ENCODE measurements at places on chromosomes 1 and 21.

DNA sequence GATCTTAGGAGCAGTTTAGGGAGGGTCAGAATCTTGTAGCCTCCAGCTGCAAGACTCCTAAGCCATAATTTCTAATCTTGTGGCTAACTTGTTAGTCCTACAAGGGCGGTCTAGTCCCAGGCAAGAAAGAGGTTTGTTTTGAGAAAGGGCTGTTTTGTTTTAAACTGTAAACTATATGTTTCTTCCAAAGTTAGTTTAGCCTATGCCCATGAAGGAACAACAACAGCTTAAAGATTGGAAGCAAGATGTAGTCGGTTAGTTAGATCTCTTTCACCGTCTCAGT, 62.0 kb downstream of the SLC16A1 start:
- no peak for DNase-seq

- no peak for DNase-seq
Observed at GRCh38 chr1:246068619-246069509, 438.2 kb downstream of the SMYD3 start.

GRCh38 chr1:171107262-171107940, 16.7 kb downstream of the FMO3 start:
- no peak for DNase-seq

GRCh38 chr1:108610073-108610472, 50.2 kb downstream of the EEIG2 start:
- DNase-seq: no peak

GRCh38 chr1:161749509-161750407, at the start of gene DUSP12:
TSS of gene DUSP12 (plus strand) at chr1:161749786. CDS start at chr1:161749802, 16 bp downstream.
- DNase-seq: peak; percentile 82

DNA sequence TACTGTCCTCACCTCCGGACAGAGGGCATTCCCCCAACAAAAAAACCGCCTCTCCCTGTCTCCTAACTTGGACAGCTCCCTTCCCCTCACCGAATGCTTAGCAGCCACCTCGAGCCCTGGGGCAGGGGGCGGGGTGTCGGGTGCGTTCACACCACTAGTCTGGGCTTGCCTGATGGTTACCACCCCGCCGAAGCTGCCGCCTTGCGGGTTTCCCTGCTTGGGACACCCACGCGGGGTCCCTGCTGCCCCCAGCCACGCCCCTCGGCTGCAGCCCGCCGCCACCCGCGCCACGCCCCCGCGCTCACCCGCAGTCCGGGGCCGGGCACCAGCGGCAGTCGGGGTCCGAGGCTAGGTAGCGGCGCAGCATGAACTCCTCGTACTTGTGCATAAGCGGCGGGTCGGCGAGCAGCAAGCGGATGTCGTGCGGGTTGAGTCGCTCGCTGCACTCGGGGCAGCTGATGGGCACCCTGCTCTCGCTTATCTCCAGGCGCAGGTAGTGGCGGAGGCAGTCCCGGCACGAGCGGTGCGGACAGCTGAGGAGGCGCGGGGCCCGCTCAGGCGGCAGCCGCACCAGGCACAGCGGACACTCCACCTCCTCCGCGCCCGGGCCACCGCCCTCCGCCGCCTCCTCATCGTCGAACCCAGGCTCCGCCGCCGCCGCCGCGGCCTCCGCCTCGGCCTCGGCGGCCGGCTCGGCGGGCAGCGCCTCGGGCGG, 706 bp downstream of the RNF19B start:
- peak; percentile 52 for DNase-seq

- no peak for DNase-seq
Observed at GRCh38 chr1:208083016-208083714, 161.0 kb downstream of the PLXNA2 start.

- no peak for DNase-seq
Observed at GRCh38 chr1:89363196-89363595, 663 bp upstream of the GBP6 start.

DNA sequence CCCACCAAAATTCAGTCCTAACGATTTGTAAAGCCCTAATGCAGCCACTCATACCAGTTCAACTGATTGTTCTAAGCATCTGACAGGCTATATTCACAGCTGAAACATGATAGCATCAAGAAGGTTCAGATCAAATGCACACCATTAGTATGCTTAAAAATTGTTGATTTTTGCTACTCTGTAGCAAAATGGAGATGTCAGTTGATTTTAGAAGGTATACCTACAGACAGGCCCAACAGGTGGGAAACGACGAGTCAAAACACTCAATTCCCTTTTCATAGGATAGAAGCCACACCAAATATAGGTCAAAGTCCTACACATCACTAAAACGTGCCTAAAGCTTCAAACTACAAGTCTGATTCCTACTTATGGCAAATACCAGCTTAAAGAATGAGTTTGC, 6.7 kb downstream of the SFPQ start:
- no peak for DNase-seq

DNA sequence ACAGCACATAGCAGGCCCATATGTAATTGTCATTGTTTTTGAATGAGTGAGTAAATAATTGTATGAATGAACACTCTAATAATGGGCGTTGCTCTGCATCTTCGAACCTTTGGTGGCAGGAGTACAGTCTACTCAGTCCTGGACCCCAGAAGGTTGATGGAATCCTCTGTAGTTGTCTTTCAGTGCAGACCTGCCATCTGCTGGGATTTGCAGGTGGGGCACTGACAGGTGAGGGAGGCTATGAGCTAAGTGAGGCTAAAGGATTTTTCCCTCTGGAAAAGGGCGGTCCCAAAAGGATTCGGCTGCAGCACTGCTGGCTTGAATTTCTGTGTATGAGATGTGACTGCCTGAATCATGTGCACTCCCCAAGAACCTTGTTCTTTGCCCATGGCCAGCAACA, 53.4 kb downstream of the PLXNA2 start:
- DNase-seq: no peak

- DNase-seq: no peak
Observed at GRCh38 chr1:22761821-22762220, 51.2 kb downstream of the EPHB2 start.

GRCh38 chr1:201739492-201740085, 89.4 kb upstream of the IPO9 start:
- DNase-seq: peak; percentile 17

DNA sequence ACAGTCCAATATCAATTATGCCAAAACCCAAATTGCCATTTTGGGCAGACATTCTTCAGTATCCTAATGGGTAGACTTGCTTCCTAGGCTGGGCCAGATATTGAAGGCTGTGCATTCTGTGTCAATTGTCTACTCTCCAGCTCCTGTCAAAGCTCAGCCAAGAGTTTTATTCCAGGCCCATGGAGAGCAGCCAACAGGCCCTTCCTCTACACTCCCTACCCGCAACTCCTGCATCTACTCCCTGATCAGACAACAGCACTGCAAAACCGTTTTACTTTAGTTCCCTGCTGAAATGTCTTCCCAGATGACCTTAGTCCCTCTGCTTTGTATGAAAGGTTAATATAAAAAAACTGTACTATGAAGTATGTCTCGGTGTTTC, 6.6 kb upstream of the ADORA3 start:
- no peak for DNase-seq

- DNase-seq: no peak
Observed at GRCh38 chr1:180365039-180365438, 135.0 kb downstream of the LHX4 start.

- no peak for DNase-seq
Observed at GRCh38 chr1:210568631-210569030, 239.9 kb downstream of the HHAT start.

- DNase-seq: no peak
Observed at GRCh38 chr1:179197690-179198297, 31.7 kb downstream of the ABL2 start.

GRCh38 chr21:33394260-33394659, 9.0 kb upstream of the IFNGR2 start:
- no peak for DNase-seq

- DNase-seq: no peak
Observed at GRCh38 chr1:59057796-59058195, 239.1 kb upstream of the FGGY start.

DNA sequence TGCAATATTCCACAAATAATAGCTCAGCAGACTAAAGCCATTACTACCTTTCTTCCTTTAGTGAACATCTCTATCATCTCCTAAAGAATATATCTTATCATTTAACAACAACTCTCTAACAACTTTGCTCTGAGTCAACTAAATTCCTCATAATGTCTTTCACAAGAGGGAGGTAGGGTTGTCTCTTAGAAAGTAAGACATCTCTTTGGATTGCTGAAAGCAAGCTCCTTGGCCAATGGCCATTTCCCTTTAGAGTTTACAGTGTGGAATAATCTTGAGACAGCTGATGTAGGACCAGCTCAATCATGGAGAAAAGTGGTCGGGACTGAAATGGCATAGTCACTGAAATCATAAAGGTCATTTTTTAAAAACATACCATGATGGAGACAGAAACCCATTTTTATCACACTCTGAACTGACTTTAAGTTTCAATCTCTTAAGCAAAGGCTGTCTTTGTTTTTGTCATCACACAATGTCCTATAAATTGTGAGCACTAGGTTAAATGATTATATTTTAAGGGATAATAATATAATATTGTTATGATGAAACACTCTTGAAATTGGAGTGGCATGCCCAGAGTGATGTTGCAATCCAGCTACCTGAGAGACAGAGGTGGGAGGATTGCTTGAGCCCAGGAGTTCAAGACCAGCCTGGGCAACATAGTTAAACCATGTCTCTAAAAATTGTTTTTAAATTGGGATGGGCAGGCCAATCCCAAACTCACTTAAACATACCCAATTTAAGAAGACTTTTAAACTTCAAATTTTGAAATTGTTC, 91.1 kb downstream of the SLC44A5 start:
- DNase-seq: no peak

DNA sequence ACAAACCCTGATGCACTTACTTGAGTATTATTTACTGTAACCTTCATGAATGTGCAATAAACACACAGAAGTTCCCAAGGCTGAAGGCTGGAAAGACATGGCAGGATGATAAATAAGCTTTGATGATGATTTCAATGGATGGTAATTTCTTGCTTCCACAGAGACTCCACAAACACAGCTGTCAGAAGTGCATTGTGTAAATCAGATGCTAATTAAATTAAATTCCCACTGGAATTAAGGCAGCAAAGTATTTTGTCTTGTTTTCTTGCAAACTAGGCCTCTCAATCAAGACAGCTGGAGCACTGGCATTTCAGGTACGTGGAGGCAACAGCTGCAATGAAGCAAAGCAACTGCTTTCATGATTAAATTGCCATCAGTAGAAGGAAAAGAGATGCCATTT, 24.1 kb downstream of the FAM177B start:
- DNase-seq: no peak

- DNase-seq: no peak
Observed at GRCh38 chr21:28885853-28886177, 106.9 kb downstream of the LTN1 start.

GRCh38 chr1:225733254-225733653, 44.4 kb upstream of the SRP9 start:
- no peak for DNase-seq

- no peak for DNase-seq
Observed at GRCh38 chr1:95742591-95743089, 508.6 kb downstream of the RWDD3 start.

DNA sequence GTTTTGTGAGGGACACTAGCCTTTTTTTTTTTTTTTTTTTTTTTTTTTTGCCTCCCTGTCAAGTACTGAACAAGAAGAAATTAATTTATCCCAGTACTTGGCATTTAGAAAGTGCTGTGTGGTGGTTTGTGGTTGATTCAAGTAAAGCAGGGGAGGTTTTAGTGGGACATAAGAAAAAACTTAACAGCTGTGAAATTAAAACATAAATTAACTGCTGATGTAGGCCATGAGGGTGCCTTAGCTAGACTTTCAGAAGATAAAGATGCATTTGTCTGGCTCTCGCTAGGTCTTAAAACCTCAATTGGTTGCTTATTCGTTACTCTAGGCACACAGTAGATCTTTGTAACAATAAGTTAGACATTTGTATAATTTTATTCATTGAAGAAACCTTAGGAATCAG, 52.3 kb downstream of the SPATA46 start:
- no peak for DNase-seq

DNA sequence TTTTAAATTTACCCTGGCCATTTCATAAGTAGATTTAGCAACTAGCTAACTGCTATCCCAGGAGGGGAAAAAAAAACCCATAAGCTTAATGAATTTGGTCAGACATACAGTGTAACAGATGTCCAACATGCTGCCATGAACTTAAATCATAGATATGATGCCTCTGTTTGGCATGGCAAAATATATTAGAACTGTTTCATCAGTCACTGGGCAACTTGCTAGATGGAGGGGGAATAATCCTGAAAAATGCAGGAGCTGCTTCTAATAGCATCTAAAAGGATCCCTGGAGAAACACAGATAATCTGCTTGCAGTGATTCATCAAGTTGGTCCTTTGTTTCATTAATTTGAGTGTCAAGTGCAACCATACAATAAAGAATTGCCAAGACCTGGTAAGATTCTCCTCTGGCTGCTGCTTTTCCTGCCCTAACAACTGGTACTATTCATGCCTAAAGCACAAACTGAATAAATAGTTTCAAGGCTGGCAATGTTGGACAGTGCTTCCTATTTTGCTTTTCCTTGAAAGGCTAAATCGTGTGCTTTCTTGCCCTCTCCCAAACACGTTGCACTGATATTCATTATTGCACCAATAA, 1.5 kb upstream of the ST6GALNAC5 start:
- DNase-seq: no peak

- DNase-seq: no peak
Observed at GRCh38 chr1:213008564-213008963, 7.1 kb downstream of the ANGEL2 start.

- no peak for DNase-seq
Observed at GRCh38 chr1:115469703-115470476, 131.8 kb upstream of the NGF start.

DNA sequence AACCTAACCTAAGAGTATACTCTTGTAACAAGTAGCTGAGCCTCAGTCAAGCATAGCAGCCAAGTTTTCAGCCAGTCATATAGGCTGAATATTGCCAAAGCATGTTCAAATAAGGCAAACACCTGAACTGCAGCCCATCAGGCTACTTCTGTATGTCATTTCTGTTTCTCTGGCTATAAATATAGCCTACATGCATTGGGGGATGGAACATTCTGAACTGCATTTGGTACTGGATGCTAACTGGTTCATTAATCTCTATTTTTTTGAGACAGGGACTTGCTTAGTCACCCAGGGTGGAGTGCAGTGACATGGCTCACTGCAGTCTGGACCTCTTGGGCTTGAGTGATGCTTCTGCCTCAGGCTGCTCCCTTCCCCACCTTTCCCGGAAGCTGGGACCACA, 37.3 kb downstream of the MAST2 start:
- no peak for DNase-seq

GRCh38 chr1:206802401-206802800, 30.1 kb upstream of the IL10 start:
- no peak for DNase-seq

- DNase-seq: no peak
Observed at GRCh38 chr1:246947255-246947654, 15.5 kb upstream of the AHCTF1 start.

DNA sequence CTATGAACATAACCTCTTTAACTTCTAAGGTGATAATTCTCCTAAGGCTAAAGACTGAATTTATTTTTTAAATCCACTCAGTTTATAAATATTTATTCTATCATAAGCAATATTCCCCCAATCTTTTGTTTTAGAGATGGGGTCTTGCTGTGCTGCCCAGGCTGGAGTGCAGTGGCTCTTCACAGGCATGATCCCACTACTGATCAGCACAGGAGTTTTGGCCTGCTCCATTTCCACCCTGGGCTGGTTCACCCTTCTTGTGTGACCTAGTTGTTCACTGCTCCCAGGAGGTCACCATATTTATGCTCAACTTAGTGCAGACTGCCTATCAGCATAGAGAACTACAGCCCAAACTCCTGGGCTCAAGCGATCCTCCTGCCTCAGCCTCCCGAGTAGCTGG, 38.6 kb downstream of the LPGAT1 start:
- no peak for DNase-seq

Data from stimulated activated CD4-positive, alpha-beta T cell treated with anti-CD3 and anti-CD28 coated beads, Interleukin-12 subunit alpha, Interleukin-12 subunit beta, amount 100 ng/mL, for 24 hours (primary cell).